HEK293T (cell line): ENCODE measurements at places on chromosomes 13 and 19.

DNA sequence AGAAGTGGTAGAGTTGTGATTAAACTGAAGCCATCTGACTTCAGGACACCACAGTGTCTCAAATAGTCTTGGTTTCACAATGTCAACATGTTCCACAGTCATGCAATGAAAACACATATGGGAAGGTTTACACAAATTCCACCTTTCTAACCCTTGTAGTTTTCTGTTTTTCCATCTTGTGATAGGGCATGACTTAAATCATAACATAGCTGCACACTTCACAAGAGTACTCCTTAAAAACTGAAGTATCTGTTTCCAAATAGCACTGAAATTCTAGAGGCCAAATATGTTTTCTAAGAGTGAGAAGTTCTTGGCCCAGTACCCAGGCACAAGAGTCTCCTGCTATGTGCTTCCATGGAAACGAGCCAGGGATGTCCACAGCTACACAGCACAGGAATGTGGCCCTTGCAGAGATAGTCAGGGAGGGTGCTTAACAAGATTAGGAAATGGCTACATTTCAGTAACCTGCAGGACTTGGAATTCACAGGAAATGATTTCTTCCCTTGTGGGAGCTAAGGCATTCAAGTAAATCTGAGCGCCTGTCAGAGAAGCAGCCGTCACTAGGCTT lies 269.1 kb downstream of the NDFIP2 start:
- no peak for DNase-seq

- no peak for DNase-seq
These were observed 3.6 kb downstream of the FOXO1 start for GRCh38 chr13:40662866-40663265.

GRCh38 chr13:22252281-22252830 lies 581.5 kb downstream of the FGF9 start:
- no peak for DNase-seq

DNA sequence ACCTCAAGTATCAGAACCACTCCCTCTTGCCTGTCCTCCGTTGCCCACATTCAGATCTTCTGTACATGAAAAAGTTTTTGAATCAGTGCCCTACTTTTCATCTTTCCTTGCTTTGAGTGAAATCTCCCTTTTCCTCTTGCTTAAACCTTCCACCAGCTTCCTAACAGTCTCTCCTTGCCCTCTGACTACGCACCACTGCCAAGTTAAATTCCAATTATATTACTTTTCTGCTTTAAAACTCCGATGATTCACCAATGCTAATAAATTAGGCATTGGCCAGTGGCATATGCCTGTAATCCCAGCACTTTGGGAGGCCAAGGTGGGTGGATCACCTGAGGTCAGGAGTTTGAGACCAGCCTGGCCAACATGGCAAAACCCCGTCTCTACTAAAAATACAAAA lies 30.7 kb upstream of the RFXAP start:
- no peak for DNase-seq

DNA sequence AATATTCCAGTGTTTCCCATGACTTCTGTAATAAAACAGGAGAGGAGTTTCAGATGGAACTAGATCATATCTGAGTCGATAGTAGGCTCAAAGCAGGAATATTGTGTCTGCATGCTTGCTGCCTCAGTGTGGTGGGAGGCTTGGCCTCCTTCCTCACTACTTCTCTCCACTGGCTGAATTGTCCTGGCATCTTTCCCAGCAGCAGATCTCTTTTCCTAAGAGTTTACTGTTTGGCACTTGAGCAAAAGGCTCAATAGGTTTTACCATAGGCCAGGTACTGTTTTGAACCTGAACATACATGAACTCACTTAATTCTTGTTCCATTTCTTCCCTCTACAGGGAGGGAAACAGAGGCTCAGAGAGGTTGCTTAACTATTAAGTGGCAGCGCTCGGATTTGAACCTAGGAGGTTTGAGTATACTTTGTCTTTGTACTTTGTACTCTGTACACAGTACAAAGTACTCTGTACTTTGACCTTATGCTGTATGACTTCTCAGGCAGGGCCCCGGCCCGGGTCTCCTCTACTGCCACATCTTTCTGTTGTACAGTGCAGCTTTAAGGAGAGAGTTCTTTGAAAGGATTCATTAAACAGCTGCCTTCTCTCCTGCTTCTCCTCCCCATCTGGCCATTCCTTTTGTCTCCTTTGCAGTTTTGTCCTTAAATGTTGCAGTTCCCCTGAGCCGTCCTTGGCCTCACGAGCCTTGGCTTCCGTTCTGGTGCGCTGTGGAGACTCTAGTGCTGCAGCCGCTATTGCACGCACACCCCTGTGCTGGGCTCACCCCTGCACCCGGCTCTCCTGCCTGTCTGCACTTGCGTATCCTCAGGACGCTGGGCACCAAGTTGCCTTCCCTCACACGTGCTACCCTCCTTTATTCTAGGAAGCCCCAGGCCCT lies 8.1 kb downstream of the B3GLCT start:
- no peak for DNase-seq

DNA sequence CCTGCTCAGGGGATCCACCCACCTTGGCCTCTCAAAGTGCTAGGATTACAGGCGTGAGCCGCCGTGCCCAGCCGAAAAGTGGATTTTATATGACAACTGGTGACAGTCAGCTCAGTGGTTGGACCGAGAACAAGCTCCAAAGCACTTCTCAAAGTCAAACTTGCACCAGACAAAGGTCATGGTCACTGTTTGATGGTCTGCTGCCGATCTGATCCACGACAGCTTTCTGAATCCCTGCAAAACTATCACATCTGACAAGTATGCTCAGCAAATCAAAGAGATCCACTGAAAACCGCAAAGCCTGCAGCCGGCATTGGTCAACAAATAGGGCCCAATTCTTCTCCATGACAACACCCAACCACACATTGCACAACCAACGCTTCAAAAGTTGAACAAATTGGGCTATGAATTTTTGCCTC lies 21.6 kb upstream of the NAA16 start:
- DNase-seq = no peak

DNA sequence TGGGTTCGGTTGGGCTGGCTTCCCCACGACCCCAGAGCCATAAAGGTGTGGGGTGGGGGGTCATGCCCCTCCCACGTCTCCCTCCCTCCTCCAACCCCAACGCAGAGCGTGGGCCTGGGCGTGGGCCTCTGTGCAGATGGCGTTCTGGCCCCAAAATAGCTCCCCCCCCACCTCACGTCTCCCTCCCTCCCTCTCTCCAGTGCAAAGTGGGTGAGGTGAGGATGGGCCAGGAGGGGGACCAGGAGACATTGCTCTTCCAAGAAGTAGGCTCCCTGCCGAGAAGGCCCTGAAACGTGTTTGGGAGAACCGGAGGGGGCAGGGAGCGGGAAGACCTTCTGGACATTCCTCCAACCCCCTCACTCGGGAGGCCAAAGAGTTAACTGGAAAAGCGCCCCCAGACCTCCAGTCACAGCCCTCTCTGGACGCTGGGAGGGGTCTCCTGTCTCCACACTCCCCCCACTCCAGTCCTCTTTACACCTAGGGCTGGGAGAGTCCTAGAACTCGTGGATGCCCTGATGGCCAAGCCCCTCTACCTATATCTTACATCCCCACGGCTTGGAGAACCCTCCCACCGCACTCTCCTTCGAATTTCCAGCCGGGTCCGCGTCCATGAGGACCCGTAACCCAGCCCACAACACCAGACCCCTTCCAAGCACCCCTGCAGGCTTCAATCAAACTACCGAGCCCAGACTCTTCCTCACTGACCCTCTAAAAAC lies 855 bp downstream of the UNC13A start:
- no peak for DNase-seq

GRCh38 chr19:57946316-57946715 lies 1.2 kb downstream of the ZNF256 start:
- DNase-seq = no peak

DNA sequence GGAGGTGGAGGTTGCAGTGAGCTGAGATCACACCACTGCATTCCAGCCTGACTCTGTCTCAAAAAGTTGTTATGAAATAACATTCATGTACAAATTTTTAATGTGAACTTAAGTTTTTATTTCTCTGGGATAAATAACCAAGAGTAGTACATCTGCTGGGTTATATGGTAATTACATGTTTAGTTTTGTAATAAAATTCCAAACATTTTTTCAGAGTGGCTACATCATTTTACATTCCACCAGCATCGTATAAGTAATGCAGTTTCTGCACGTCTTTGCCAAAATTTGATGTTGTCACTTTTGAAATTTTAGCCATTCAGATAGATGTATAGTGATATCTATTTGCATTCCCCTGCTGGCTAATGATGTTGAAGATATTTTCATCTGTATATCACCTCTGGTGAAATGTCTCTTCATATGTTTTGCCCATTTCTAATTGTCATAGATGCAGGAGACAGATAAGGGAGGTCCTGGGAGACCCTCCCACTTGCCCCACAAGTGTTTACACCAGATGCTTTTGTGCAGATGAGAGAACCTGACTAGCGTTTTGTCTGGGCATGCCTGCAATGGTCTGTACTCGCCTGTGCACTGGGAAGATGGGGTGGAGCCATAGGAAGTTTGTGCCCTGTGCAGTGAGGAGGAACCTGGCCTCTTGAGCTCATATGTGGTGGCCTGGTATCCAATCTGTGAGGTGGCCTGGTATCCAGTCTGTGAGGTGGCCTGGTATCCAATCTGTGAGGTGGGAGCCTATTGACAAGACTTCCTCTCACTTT lies 12.7 kb upstream of the KBTBD6 start:
- no peak for DNase-seq

GRCh38 chr13:102550507-102550906 lies 46.3 kb upstream of the TPP2 start:
- no peak for DNase-seq

GRCh38 chr13:97198753-97199152 lies 23.4 kb upstream of the MBNL2 start:
- DNase-seq = no peak

- DNase-seq = no peak
These were observed 93.9 kb downstream of the COL4A2 start for GRCh38 chr13:110400786-110401533.

DNA sequence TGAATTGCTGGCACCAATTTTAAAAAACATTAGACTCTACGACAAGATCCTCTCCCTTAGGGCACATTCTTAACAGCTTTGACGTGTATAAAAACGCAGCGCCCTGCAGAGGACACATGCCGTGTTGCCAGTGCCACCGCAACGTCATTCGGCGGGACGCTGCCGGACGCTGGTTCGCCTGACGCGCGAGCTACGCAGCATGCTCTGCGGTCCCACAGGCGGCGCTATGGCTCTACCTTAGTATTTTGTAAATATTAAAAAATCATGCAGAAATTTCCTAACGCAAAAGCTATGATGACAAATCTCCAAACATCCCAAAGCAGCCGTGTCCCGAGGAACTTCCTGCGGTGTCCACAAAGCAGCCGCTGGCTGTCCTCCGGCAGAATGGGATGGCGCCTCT lies 4.2 kb upstream of the ADPRHL1 start:
- DNase-seq = no peak

DNA sequence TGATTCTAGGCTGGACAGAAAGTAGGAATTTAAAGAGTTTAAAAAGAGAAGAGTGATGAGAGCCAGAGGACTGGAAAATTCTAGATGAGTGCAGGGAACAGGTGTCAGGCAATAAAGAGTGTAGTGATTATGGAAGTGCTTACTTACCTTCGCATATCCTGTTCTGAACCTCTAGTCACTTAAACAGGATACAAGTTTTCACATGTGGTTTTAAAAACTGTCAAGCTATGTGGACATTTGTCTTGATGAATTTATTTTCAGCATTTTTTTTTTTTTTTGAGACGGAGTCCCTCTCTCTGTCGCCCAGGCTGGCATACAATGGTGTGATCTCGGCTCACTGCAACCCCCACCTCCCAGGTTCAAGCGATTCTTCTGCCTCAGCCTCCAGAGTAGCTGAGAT lies 34.3 kb upstream of the IL17D start:
- DNase-seq = no peak

DNA sequence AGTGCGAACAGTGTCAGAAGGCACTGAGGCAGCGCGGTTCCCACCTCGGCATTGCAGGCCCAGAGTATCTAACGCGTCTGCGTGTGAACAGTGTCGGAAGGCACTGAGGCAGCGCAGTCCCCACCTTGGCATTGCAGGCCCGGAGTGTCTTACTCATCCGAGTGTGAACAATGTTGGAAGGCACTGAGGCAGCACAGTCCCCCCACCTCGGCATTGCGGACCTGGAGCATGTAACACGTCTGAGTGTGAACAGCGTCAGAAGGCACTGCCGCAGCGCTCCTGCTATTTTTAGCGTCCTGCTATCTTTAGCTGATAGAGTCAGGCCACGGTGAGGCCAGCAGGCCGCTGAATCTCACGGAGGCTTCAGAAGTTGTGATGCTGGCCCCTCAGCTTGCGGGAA lies 39.6 kb downstream of the ATP11A start:
- no peak for DNase-seq

DNA sequence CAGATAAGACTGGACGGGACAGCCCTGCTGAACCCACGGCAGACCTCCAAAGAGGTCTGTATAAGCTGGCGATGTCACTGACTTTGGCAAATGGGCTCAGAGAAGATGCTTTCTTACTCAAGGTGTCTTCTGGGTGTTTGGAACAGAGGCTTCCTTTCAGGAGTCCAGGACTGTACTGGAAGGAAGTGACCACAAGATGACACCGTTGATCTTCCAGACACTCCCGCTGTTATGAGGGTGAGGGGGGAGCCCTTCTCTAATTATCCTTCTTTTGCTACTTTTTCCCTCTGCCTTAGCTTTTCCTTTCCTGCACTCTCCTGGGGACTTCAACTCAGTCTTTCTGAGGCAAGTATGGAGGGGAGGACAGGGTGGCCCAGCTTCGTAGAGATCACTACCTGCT lies 65.2 kb upstream of the ZNF599 start:
- DNase-seq = no peak
